HFFc6 (cell line): ENCODE measurements at places on chromosomes 2 and 18. TPM values are rescaled to one million over a fixed set of nuclear protein-coding genes. Genes with fewer than 3 reads are reported as not detected.

GRCh38 chr2:240737958-240738357, 46.3 kb downstream of the AQP12A start:
- no peaks in the 10 kb centered on the region for H3K4me1 ChIP-seq
- DNase-seq = no peak
- H3K36me3 ChIP-seq = no peaks in the 10 kb centered on the region
- H3K27ac ChIP-seq = no peak overlapping the region
- H3K4me3 ChIP-seq = no peak overlapping the region

DNA sequence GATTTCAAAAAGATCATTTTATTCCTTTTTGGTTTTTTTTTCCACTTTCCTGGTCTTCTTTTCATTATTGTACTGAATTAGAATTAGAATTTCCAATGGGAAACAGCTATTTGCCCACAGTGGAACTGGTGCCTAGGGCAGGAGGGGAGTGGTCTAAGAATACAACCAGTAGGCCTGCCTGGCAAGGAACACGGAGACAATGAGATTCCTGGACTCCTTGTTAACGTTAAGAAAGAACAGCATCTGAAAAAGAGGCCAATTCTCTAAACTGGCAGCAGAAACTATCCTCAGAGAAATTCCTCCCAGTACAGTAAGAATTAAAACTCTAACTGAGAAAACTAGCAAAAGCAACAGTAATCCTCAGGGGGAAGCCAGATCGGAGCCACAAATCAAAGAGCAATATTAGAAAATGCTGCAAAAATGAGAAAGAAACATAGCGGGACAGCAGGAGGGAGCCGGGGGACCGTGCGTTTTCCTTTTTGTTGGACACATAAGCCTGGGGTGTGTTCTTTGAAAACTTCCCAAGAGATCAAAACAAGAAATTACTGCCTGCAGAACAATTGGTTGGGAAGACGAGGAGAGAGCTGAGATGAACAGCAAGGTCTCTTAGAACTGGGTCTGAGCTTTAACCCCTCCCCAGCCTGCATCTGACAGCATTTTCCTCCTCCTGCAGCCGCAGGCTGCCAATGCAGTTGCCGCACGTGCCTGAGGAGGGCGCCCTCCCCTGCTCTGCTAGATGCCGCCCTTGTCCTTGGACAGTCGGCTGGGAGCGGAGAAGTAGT, 776.0 kb downstream of the TSN start:
- no peaks in the 10 kb centered on the region for H3K4me1 ChIP-seq
- H3K36me3 ChIP-seq = no peaks in the 10 kb centered on the region
- H3K27me3 ChIP-seq = peaks cover 3% of the 10 kb centered on the region
- no peak overlapping the region for H3K27ac ChIP-seq
- H3K4me3 ChIP-seq = no peak overlapping the region

- H3K27ac ChIP-seq = no peak overlapping the region
- H3K4me3 ChIP-seq = no peak overlapping the region
- no peaks in the 10 kb centered on the region for H3K36me3 ChIP-seq
- no peak for DNase-seq
These were observed 217.1 kb downstream of the SLC4A3 start for GRCh38 chr2:219844401-219845091.

DNA sequence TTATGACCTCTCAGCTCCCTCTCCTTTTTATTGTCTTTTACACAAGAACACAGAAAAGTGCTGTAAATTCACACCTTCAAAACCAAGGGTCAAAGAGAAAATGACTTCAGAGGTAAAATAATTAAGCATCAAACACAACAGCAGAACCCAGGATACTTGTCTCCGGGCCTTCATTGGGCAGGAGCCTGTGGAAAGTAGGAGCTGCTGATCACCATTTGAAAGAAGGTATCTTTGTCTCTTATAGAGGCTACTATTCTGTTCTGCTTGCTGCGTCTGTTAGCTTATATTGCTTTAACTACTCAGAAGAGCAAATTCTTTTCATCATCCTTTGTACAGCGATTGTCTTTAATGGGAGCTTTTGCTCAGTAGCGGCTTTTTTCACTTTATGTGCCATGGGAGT, 261.1 kb downstream of the PTGR3 start:
- H3K4me1 ChIP-seq = peaks cover 57% of the 10 kb centered on the region
- H3K36me3 ChIP-seq = peaks cover 4% of the 10 kb centered on the region
- H3K27me3 ChIP-seq = no peaks in the 10 kb centered on the region
- H3K27ac ChIP-seq = no peak overlapping the region
- DNase-seq = no peak

The NXPH2 gene
- total RNA-seq = not detected in 3 replicates

The B3GNT7 gene
- 0.15 to 0.54 TPM in 2 of 3 replicates, not detected in the other for total RNA-seq
